ENCODE measurements at places on chromosomes 1 and 21.

DNA sequence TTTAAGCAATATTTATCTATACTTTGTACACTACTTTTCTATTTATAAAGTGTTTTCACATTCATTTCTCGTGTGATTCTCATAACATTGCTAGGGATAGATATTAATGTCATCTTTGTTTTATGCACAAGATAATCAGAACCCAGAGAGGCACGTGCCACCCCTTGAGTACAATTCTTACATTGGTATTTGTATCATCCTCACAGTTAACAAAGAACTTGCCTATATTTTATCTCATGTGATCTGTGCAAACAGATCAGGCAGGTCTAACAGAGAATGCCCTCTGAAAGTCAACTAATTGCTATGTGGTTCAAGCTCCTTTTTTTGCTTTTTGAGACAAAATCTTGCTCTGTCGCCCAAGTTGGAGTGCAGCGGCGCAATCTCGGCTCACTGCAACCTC lies 604.5 kb downstream of the LMO4 start:
- DNase-seq = no peak

GRCh38 chr1:159175571-159175970 lies 4.2 kb downstream of the CADM3 start:
- DNase-seq = no peak

DNA sequence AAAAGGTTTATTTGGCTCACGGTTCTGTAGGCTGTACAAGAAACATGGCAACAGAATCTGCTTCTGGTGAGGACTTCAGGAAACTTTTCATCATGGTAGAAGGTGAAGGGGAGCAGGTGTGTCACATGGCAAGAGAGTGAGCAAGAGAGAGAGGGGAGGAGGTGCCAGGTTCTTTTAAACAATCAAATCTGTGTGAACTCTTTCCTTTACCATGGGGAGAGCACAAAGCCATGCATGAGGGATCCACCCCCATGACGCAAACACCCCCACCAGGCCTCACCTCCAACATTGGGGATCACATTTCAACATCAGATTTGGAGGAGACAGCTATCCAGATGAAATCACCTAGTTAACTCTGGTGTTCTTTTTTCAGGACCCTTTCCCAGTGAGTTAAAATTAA lies 103.6 kb downstream of the GALNT2 start:
- no peak for DNase-seq

GRCh38 chr1:156706657-156707416 lies 1.5 kb upstream of the CRABP2 start:
- no peak for DNase-seq

DNA sequence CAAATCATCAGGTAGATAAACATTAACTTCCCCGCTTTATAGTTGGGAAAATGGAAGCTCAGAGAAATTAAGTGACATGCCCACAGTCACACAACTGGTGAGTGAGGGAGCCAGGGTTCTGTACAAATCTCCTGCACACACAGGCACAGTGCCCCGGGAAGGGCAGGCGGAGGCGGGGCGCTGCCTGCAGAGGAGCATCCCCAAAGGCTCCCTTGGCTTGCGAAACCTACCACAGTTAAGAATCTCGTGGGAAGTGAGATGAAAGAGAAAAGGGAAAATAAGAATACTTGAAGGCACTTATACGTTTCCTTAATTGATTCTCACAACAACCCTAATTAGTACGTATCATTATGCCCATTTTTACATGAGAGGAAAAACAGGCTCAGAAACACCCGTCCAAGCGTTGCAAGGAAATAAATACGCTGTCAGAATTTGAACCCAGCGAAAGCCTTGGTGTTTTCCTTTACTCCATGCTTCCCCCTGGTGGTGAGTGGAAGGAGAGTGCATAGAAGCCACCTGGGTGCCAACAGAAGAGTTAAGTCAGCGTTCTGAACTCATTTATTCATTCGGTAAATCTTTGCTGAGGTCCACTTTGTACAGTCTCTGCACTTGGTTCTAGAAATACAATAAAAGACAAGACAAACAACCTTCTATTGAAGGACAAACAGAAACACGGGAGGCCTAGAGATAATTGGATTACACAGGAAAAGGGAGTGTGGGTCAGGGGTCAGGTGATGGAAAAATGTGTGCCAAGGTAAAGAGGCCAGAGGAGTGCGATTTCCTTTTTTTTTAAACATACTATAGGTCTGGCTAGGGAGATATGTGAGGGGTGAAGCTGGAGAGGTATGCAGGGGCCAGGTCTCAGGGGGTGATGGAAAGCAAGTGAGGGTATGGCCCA lies 28.4 kb downstream of the ACP6 start:
- DNase-seq = peak; percentile 48

- no peak for DNase-seq
These were observed 30.3 kb downstream of the UBASH3A start for GRCh38 chr21:42433946-42434551.
